ENCODE measurements at places on chromosomes 1 and 21.

GRCh38 chr1:9302745-9303524, 10.2 kb downstream of the SPSB1 start:
- DNase-seq = no peak

DNA sequence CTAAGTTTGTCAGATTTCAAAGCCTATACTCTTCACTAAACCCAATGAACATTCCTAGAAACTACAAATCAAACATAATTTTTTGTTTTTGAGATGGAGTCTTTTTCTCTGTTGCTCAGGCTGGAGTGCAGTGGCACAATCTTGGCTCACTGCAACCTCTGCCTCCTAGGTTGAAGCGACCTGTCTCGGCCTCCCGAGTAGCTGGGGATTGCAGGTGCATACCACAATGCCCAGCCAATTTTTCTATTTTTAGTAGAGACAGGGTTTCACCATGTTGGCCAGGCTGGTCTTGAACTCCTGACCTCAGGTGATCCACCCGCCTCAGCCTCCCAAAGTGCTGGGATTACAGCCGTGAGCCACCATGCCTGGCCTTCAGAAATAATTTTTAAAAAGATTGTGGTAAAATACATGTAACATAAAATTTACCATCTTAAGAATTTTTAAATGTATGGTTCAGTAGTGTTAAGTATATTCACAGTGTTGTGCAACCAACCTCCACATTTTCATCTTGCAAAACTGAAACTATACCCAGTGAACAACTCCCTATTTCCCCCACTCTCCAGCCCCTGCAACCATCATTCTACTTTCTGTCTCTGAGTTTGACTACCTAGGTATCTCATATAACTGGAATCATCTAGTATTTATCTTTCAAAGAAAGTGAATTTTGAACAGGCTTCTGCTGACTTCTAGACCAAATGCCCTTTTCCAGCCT, 2.7 kb upstream of the CFAP141 start:
- DNase-seq = no peak

DNA sequence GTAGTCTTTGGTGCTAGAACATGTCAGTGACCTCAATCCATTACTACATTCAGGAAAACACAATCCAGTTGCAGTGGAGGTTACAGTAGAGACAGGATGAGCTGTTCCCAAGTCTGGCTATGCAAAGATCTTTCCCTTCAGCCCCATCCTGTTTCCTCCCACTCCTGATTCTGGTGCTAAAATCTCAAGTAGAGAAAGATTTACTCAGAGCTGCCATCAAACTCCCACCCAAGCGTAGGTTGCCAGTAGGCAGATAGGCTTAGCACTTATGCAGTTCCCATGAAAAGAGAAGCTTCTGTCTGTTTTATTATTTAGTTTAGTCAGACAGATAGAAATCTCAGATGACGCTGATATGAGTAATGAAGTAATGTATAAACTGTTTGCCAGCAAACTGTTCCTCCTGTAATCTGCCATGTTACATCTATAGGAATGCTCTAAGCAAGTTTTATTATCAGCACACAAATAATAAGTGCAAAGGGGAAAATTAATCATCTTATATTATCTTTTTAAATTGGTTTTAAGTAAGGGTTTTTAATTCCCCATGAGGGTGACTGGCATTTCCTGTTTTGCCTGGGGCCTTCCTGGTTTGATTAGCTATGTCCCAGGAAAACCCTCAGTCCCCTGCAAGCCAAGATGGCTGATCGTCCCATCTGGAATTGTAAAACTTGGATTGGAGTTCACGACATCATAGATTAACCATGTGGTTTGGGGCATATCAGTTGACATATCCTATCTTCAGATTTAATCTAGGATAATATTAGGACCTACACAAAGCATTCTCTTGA, 188.3 kb upstream of the PALMD start:
- DNase-seq = no peak

DNA sequence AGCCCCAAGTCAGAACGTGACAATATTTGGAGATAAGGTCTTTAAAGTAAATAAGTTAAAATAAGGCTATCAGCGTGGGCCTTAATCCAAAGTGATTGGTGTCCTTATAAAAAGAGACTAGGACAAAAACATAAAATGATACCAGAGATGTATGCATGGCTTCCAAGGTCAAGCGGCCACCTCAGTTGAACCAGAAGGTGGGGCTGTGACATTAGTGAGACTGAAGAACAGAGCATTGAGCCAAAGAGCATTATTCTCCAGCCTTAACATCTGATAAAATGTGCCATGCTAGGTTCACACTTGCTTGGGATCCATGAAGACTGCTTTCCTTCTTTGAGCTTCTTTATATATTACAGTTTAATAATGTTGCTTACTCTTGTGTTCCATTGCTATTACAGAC, 554.6 kb downstream of the PLA2G4A start:
- no peak for DNase-seq

- DNase-seq = no peak
Measured at GRCh38 chr1:226615876-226616275, 67.3 kb downstream of the STUM start.

- DNase-seq = no peak
Measured at GRCh38 chr1:53546409-53547155, 87.4 kb downstream of the DMRTB1 start.

- no peak for DNase-seq
Measured at GRCh38 chr1:102853136-102853535, 255.2 kb downstream of the COL11A1 start.

DNA sequence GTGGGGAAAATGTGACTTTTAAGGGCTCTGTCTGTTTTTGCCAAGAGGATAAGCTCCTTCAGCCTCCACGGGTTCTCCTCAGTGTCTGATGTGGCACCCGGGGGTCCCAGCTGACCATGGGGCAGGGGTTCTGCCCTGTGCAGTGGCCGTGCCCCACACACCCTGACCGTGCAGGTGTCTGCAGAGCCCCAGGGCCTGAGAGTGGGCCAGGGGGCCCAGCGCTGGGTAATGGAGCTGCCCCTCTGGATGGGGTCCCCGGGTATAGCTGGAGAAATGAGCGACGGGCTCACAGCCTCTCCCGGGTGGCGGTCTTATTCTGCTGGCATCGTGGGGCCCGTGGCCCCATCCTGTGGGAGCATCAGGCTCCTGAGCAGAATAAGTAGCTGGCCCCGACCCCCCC, 2.9 kb upstream of the PFKL start:
- DNase-seq = no peak

DNA sequence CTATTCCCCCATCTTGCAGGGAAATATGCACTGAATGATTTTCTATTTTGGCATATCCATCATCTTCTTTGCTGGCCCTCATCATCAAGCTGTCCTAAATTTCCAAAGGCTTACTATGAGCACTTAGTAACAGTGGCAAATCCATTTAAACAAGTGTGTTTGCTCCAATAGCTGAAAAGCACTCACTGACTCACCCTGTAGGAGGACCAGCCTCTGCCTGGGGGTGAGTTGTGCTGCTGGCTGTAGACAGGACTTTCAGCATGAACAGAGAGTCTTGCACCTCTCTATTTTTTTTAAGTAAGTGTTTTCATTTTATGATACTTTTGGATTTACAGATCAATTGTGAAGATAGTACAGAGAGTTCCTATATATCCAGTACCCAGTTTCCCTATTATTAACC, 97.3 kb downstream of the SLC35F3 start:
- no peak for DNase-seq

GRCh38 chr1:6083801-6084446, 38.2 kb downstream of the KCNAB2 start:
- no peak for DNase-seq

GRCh38 chr1:27536767-27537166, 46.8 kb upstream of the WASF2 start:
- peak; percentile 64 for DNase-seq

GRCh38 chr1:106787520-106787919, 269.0 kb upstream of the PRMT6 start:
- DNase-seq = no peak

- no peak for DNase-seq
Measured at GRCh38 chr1:77828098-77828497, 48.6 kb downstream of the MIGA1 start.
